ENCODE measurements at places on chromosomes 4 and X.

GRCh38 chrX:71565474-71566041, 12.7 kb upstream of the GCNA start:
- DNase-seq = no peak

DNA sequence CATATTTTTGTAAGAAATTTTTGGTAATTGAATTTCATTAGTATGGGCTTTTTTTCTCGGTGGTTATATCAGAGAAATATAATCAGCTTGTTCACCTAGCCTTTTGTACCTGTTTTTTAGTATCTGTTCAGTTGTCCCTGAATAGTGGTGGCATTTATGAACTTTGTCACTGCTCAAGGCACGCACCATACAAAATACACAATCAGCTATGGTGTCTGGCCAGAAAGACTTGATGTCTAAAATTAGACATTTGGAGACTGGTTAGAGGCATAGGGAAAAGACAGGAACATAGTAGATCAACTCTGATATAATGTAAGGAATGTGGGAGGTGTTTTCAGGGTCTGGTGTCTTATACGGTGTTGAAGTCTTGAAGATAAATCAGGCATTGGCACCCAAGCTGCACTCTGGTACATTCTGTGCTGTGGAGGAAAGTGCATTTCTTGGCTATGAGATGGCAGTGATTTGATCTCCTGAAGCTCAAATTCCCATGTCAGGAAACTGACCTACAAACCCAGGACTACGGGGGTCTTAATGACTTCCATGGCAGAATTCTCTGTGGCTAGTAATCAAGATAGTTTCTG, 3.6 kb downstream of the ART3 start:
- DNase-seq = no peak

GRCh38 chr4:95548738-95549245, at the start of gene UNC5C:
UNC5C (minus strand) TSS chr4:95548973.
- DNase-seq = no peak

DNA sequence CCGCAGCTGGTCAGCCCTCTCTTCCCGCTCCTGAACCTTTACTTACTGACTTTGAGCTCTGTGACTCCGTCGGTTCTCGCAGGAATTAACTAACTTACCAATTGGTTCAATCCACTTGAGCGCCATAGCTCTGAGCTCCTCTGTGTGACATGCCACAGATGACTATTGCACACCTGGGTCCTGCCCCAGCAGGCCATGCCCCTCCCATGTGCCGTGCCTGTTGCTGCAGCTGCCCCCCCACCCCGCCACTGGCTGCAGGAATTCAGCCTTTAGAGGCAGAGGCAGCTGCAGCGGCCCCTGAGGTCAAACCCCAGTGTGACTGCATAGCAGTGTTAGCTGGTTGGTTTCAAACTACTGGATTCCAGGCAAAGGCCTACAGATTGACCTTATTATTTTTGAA, 70.6 kb downstream of the MTMR1 start:
- no peak for DNase-seq

- no peak for DNase-seq
Measured at GRCh38 chr4:123163501-123163900, 233.1 kb upstream of the SPRY1 start.

DNA sequence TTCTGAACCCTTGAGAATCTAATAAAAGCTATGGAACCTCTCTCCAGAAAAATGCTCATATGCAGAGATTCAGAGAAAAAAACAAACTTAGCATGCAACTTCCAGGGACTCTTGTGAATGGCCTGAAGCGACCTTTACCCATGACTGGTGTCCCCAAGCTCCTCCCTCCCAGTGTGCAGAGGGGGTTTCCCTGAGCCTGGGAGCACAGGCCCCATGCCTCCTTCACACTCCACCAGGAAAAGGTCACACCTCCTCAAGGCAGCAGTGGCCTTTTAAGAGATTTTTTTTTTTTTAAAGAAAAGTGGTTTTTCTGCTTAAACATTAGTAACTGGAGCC, 13.3 kb upstream of the UBA6 start:
- no peak for DNase-seq

DNA sequence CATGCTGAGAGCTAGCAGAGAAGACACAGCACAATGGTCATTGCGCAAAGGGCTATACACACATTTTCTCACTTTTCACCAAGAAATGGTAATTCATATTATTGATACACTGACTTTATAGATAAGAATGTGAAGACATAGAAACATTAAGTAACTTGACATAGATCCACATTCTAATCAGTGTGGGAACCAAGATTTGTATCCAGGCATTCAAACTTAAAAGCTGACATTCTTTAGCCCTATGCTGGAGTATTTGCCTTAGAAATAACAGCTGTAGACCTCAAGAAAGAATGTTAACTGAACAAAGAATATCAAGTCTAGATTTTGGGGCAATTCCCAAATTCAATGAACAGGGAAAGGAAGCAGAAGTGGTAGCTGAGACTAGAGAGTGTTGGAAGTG, 384.8 kb downstream of the IL15 start:
- DNase-seq = no peak

- DNase-seq = no peak
Measured at GRCh38 chrX:3738509-3738908, 25.1 kb upstream of the PRKX start.

GRCh38 chrX:120839491-120839890, 36.2 kb downstream of the CT47B1 start:
- no peak for DNase-seq

DNA sequence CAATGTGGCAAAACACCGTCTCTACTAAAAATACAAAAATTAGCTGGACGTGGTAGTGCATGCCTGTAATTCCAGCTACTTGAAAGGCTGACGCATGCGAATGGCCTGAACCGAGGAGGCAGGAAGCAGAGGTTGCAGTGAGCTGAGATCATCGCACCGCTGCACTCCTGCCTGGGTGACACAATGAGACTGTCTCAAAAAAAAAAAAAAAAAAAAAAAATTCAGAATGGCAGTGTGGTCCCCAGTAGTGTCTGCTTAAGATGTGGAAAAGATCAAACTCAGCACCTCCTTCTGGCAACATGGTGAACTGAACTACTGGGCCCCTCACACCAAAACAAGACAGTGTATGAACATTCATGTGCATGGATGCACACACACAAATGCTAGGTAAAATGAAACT, 32.2 kb downstream of the SMS start:
- peak; percentile 16 for DNase-seq

DNA sequence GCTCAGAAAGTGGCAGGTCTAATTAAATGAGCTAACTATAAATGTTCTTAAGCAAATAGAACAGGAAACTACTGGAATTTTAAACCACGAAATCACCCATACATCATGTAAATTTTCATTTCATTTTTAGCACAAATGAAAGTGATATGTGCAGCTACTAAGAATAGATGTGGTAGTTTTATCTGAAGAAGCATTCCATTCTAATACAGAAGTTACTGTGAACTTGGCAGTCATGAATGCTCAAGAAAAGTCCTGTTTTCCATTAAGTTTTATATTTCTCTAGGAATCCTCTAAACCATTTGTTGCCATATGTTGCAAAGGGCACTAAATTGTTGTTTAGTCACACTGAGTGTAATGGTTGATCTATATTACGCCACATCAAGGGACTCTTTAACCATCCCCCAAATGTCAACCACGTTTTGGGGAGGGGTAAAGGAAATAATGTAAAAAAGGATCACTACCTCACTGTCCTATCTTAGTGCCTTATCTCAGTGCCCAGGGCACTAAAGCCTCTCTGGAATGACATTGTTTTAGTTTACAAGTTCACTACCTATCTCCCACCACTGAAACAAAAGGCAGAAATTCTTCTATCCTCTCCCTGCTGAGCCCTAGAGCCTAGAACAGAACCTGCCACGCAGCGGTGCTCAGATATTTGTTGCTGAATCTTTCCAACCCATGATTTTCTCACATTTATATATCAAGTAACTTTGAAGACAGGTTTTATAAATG, 118.0 kb downstream of the SHISA3 start:
- no peak for DNase-seq

- DNase-seq = peak; percentile 81
Measured at GRCh38 chr4:99811850-99812249, 4.8 kb upstream of the DAPP1 start.

- DNase-seq = no peak
Measured at GRCh38 chr4:65670331-65671031, at the start of gene EPHA5. EPHA5 (minus strand) TSS chr4:65670489; CDS start chr4:65669742, 747 bp downstream.

GRCh38 chr4:46818604-46819003, 90.4 kb downstream of the COX7B2 start:
- DNase-seq = no peak

DNA sequence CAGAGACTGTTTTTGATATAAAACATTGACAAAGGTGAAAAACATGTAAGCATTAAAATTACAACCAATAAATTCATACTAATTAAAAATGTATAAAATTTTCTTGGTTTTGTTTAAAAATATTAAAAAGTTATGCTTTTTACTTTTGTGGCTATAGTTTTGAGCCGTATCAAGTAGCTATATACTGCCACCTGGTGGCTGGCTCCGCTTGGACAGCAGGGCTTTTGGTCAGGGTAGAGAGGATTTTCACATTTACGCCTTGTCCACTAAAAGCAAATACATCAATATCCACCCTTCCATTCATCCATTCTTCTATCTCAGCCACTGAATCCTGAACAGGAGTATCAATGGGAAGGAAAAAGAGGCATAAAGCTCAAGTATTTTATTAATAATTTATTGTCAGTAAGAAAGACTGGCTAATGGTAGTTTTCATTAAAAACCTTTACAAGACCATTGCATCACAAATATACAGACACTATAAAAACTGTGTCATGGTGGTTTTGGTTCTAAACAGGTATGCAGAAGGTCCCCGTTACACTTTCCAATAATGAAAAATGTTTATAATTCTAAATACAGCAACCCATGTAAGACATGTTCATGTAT, 32.1 kb upstream of the MTNR1A start:
- DNase-seq = peak; percentile 62

DNA sequence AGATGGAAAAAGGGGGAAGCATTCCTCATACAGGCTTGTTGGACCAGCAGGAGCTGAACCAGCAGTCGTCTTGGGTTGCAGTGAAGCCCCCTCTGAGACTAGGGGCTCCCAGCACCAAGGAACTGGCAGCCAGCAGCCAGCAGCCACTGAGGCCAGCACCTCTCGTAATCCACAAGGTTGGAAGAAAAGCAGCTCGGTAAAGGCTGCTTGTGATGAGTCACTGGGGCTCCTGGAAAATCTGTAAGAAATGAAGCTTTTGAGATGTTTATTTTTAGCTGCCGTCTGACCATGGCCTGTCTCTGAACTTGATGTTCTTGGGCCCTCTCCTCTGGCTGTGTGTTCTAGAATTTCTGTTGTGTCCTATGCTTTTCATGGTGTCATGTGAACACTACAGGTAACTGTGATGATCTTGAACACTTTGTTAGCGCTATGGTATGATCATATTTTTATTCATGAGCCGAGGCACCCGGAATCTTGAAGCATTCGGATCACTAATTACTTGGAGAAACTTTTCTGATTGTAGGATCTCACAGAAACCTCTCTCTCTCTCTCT, 18.6 kb downstream of the CLCN4 start:
- no peak for DNase-seq

DNA sequence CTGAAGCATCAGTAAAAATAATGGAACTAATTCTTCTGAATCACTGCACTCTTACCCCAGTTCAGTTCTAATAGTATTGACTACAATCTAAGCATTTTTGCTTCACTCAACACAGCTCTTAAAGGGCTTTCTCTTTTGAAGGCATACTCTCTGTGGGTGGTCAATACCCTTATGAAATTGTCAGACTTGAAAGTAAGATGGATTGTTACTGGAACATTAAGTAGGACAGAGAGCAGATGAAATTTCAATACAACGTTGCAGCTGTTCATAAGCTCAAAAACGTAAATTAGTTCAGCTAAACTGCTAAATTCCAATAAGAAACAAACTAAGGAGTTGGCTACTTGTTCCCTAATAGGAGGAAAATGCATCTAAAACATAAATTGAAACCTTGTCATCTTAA, 352.3 kb upstream of the TENM3 start:
- DNase-seq = no peak

- DNase-seq = no peak
Measured at GRCh38 chr4:5842456-5842855, 50.4 kb downstream of the CRMP1 start.

- no peak for DNase-seq
Measured at GRCh38 chr4:183610613-183611012, 48.4 kb downstream of the RWDD4 start.

DNA sequence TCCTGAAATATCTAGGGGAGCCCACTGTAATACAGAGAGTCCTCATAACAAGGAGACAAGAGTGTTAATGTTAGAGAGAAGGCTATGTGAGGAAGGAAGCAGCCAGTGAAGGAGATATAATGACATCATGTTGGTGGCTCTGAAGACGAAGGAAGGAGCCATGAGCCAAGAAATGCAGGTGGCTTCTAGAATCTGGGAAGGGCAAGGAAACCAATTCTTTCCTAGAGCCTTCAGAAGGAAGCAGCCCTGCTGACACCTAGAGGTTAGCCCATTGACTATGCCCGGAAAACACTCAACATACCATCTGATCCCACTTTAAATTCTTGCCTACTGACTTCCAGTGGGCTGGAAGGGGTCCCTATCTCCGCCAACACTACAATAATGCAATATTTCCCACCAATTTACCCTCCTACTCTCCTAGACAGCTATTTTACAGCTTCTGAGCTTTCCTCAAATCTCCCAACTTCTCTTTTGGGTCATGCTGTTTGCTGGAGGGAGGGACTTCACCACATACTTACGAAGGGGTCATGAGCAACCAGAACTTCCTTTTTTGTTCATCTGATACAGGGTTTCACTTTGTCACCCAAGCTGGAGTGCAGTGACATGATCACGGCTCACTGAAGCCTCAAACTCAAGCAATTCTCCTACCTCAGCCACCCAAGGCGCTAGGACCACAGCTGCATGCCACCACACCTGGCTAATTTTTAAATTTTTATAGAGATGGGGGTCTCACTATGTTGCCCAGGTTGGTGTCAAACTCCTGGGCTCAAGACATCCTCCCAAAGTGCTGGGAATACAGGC, 25.2 kb upstream of the G3BP2 start:
- peak; percentile 83 for DNase-seq

GRCh38 chr4:186689476-186689875, 34.2 kb downstream of the FAT1 start:
- no peak for DNase-seq

GRCh38 chrX:138917781-138918180, 206.3 kb upstream of the FGF13 start:
- no peak for DNase-seq

- DNase-seq = no peak
Measured at GRCh38 chrX:134909261-134909660, 81.5 kb upstream of the SMIM10 start.

DNA sequence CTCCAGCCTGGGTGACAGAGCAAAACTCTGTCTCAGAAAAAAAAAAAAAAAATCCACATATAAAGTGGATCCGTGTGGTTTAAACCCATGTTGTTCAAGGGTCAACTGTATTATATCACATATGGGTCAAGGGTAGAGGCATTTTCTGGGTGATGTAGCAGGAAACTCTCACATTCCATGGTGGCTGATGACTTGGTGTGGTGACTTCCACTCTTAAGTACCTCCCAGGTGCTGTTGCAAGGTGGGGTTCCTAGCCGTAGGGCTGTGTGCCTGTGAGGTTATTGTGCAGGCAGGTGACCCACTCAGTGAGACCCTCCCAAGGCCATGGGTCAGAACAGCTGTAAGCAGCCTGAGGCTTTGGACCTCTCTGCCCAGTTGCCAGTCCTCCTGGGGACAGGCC, 17.0 kb downstream of the ELF4 start:
- DNase-seq = no peak

- DNase-seq = no peak
Measured at GRCh38 chrX:136086521-136086920, 60.8 kb upstream of the FHL1 start.
